AG04450 (cell line): ENCODE measurements at places on chromosomes 1 and 21.

DNA sequence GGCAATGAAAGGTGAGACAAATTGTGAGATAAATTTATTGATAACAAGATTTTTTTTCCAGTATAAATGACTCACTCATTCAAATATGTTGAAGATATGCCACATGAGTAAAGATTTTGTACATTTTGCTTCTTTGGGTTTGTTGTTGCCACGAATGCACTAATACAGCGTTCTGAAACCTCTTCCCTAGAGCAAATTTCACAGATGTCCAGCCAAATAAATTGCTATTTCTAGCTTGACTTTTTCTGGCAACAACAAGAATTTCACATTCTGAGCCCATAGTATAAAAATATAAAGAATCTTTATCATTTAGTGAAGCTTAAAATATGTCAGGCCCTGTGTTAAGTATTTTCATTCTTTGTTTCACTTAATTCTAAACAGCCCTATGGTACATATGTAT is 114.5 kb upstream of the COL24A1 start:
- no peak for DNase-seq

DNA sequence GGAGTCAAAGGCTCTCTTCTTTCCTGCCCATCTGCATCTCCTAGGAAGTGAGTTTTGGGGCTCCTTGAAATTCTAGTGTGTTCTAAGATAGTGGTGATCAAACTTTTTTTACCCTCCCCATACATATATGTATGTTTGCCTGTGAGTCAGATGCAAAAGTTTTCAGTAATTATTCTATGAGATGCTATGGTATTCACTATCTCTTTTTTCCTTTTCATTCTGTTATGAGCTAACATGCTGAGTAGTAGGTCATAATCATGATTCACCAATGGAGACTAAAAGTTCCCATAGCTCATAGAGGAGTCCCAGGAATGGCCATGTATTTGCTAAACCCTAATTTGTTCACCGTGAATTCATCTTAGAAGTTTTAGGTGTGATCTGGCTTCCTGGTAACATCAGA is 135.6 kb downstream of the GPR52 start:
- no peak for DNase-seq

DNA sequence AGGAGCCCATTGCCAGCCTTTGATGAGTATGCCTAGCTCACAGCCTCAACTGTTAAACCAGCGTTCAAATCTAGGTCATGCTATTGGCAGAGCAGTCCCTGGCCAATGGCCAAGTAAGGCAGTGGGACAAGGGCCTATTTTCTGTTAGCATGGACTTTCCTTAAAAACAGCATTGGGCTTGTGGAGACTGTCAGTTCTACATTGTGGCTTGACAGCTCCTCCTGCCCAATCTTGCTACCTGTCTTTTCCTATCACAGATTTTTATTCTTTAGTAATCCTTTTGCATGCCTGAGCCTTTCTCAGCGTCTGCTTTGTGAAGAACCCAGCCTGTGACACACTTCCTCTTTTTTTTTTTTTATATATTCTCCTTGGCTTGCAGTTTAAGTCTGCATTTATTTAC is 56.4 kb downstream of the DIP2A start:
- DNase-seq = no peak

DNA sequence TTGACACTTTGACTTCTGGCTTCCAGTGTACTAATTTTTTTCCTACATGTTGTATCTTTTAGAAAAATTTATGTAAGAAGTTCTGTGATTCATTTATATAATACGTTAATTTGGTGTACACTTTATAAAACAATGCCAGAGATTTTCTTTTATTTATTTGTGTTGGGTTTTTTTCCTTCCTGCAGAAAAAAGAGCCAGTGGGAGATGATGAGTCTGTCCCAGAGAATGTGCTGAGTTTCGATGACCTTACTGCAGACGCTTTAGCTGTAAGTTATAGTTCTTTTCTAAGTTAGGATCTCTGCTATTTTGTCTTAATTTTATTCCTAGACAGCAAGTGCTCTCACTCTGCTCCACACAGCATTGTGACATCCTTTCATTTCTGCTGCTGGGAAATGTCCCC is 14.4 kb downstream of the SARS1 start:
- peak; percentile 61 for DNase-seq
